ENCODE measurements at places on chromosomes 2 and 18.

GRCh38 chr2:204665207-204665606, 119.9 kb downstream of the PARD3B start:
- DNase-seq, result no peak

DNA sequence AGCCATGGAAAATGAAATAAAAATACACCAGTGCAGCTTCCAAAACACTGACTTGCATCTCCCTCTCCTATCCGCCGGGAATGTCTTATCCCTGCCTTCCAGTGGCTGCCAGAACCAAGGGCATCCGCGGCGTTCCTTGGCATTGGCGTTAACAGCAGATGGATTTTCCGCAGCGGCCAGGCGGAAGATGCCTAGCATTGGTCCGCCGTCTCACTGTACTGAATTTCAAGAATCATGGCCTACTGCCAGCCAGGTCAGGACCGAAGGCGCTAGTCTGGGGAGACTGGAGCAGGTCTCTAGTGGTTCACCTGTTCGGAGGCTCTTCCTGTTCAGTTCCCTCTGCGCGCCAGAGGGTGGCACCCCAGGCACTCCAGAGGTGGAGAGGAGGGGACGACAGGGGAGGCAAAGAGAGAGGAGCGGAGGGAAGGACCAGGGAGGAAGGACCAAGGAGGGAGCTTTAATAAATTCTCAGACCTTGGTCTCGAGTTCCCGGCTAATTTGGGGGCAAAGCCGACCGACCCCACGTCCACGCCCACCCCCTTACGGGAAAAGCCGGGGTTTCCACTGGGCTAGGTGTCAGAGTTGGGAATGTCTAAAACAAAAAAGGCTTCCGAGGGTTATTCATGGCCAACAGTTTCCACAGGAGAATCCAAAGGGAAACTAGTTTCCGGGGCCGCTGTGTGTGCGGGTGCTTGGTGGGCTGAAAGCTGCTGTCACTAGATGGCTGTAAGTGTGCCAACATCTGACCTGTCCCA, 3.7 kb upstream of the BCL2L11 start:
- DNase-seq, result peak; percentile 72

DNA sequence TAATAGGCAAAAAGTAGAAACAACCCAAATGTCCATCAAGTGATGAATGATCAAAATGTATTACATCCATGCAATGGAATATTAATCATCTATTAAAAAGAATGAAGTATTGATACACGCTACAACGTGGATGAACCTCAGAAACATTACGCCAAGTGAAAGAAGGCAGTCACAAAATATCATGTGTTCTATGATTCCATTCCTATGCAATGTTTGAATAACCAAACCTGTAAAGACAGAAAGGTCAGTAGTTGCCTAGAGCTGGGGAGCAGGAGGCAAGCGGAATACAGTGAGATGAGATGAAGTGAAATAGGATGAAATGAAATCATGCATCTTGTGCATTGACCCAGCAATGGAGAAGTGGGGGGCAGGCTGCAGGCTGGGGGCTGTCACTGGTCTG, 17.9 kb upstream of the COL6A3 start:
- no peak for DNase-seq

DNA sequence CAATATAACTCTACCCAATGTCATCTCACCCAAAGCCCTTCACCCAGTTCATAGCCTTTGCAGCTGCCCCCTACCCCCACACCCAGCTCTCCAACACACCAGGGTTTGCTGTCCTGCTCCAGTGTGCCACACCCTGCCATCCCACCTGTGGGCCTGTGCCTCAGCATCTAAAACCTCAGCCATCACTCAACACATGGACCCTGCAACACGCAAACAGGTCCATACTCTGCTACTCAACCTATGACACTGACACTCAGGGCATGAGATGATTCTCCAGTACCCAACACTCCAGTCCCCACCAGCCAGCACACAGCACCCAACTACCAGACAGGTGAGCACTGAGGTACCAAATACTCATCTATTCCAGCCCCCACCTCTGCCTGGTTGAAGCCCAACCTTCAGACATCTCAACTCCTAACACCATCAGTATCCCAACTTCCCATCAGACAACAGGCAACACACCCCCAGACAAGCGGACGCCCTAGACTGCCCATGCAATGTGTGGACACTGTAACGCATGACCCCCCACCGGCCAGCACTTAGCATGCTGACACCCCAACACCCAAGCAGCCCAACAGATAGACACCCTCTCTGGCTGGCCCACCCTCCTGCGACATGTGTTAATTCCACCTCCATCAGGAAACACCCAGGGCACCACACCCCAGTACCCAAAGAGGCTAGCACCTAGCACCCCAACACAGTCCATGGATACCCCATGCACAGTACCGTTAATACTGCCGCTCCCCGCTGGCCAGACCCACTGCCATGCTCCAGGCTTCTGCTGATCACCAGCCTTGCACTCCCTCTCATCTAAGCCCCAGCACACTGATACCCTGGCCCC, 25.0 kb downstream of the ZAP70 start:
- DNase-seq, result no peak

GRCh38 chr2:106059416-106060065, 134.6 kb downstream of the UXS1 start:
- no peak for DNase-seq

DNA sequence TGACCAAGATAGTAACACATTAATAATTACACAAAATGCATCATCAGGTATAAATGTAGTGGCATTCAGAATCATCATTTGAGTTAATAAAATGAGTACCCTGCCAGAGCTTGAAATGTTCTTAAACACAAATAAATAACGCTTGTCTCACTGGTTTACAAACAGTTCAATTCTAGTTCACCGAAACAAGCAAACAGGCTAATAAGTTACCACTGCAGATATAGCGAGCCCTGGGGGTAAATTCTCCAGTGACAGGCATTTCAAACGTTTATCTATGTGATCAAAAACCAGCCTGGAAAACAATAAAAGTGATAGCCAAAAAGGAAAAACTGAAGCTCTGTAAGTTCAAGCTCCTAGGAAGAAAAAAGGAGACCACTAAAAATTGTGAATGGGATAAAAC, 152.6 kb downstream of the THADA start:
- DNase-seq, result no peak

GRCh38 chr2:85994897-85995647, 106.3 kb upstream of the ST3GAL5 start:
- DNase-seq, result no peak

DNA sequence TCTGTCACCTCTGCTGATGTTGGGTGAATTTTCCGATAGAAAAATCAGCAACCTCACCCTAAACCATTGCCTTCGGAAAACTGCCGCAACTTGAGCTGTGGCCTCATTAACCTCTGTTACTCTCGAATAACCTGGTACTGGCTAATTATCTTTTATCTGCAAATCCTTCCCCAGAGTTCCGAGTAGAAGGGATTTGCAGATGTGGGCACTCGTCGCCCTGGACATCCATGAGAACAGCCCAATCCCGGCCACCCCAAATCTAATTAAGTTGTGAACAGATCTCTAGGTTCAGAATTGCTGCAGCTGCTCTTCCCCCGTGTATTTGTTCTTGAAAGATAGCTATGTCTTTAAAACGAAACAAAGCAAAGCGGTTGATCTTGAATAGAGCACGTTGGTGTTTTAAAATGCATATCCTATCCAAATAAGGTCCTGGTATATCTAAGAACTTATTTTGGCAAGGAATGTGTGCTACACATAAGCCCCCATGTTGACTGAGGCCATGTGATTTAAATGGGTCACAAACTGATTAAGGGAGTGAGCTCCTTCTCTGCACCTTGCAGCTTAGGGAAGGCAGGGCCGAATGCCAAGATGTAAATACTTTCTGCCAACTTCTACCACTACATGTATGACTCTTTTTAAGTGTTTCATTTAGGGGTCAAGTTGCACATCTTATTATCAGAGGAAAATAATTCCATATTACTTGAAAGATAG, 88.2 kb downstream of the MTCL1 start:
- DNase-seq, result no peak

- no peak for DNase-seq
Observed at GRCh38 chr2:83650898-83651297, 808.2 kb downstream of the SUCLG1 start.

DNA sequence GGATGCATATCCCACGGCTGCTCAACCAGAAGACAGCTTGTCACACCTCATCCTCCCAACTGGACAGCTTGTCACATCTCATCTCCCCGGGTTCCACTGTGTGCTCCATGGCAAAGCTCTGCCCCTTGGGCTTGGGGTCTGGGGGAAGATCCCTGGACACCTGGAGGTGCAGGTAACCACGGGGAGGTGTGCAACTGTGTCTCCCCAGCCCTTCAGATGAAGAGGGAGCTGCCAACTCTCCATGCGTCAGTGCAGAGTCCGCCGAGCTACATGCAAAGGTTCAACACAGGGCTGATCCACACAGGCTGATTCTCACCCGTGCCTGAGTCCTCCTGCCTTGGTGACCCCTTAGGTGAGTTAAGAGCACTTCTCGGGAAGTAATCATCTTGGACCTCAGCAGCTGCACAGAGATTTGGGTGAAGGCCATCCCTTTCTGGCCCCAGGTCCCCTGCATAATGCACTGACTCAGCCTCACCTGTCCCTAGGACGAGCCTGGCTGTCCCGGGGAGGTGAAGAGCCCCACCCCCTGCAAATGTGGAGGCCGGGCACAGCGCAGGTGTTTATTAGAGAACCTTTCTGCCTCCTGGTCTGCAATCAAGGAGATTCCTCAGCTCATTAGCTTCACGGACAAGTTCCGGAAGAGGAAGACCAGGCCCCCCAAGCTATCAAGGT, 157.9 kb downstream of the PXDN start:
- no peak for DNase-seq

GRCh38 chr2:166539340-166540162, 45.5 kb upstream of the SCN7A start:
- DNase-seq, result peak; percentile 67

GRCh38 chr2:232860593-232861241, 9.3 kb upstream of the SNORC start:
- DNase-seq, result no peak

DNA sequence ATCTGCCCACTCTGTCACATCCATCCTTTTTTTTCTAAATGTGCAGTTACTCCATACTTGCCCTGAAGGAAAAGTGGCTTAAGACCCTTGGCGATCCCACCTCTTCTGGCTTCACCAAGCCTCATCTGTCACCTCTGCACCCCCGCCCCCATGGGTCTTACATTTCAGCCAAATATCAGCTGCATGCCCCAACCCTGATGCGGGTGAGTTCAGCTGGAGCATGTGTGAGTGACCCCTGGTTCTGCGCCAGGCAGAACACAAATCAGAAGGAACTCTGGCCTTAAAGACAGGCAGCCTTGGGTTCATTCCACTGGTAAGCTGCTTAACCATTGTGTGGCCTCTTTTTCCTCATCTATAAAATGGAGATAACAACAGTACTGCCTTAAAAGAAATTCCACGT, 194.7 kb downstream of the KLHL29 start:
- DNase-seq, result no peak

DNA sequence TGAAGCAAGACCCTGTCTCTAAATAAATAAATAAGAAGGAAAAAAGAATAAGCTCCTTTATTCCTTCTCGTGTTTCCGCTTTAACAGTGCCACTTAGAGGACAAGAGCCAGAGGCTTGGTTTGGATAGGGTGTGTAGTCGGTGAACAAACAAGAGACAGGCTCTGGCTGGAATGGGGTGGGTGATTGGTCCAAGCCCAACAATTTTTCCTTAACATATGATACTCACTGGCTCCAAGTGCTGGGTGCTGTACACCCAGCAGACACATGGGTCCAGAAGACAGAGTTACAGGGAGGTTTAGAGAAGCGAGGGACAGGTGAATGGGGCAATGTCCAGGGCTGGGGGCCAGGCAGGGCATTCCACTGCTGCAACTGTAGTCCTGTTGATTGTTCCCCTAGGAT, 77.8 kb downstream of the NCAPH start:
- no peak for DNase-seq

DNA sequence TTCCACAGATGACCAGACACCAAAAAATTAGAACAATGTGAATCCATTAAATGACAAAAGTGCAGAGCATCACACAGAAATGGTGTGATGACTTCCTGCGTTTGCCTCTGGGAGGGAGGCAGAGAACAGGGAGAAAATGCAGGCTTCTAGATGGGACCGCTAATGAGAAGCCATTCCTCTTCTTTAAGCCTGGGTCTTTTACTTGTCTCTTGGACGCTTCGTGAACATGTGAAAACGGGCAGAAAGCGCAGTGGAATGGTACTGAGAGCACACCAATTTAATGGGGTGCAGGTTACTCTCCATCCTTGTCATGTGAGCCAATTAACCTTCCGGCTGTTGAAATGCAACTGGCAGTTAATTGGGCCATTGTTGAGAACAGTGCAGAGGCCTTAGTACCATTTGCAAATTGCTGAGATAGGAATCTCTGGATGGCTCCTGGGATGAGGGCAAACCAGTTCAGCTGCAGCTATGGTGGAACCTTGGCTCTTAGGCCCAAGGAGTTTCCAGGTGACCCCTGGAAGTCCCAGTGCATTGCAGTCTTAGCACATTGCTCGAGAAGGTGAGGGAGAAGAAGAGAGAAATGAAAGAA, 210.4 kb upstream of the CXCR4 start:
- DNase-seq, result no peak

DNA sequence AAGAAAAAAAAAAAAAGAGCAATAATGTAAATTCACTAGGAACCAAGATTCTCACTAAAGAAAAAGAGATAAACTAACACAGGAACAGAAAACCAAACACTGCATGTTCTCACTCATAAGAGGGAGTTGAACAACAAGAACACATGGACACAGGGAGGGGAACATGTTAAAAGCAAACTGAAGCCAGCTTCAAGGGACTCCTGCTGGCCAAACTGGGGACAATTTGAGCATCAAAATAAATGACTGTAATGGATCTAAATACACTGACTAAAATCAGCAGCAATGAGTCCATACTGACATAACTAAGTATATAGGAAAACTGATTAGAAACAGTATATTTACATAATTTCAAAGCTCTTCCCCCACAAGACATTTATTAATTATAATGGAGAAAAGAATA, 73.0 kb downstream of the FARSB start:
- DNase-seq, result no peak

DNA sequence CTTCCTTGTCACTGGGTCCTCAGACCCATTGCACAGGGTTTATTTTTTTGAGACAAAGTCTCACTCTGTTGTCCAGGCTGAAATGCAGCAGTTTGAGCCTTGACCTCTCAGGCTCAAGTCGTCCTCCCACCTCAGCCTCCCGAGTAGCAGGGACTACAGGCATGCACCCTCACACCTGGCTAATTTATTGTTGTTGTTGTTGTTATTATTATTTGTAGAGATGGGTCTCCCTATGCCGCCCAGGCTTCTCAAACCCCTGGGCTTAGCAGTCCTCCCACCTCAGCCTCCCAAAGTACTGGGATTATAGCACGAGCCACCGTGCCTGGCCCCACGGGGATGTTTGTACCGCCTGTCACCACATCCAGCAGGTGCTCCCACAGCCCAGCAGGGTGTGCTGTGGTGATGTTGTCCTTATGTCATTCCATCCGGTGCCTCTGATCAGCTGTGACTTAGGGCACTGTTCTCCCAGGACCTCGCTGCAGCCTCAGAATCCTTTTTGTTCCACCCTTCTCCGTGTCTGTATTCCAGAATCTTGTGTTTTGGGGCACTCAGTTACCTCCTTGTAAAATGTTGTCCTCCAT, 182.3 kb downstream of the INO80D start:
- no peak for DNase-seq

Measured in activated CD4-positive, alpha-beta T cell treated with anti-CD3 and anti-CD28 coated beads, Interleukin-2, Interleukin-4, amounts not matched to agents 100 ng/mL and 50 ng/mL, durations not matched to agents 16 hours and 8 hours (primary cell).